T-helper 17 cell (primary cell): ENCODE measurements at places on chromosomes 4 and X. TPM values are rescaled to one million over a fixed set of nuclear protein-coding genes. Genes with fewer than 3 reads are reported as not detected.

The SUV39H1 gene
- 6.4 TPM for total RNA-seq

The UNC5C gene
- 0.18 TPM for total RNA-seq

The FREM3 gene
- total RNA-seq = 0.34 TPM

The HPGD gene
- 20.8 TPM for total RNA-seq

The ACOT9 gene
- total RNA-seq = 24.9 TPM

The S100P gene
- 3.8 TPM for total RNA-seq

The GAR1 gene
- total RNA-seq = 11.1 TPM

The ATOH1 gene
- not detected for total RNA-seq

The PDE5A gene
- 6.7 TPM for total RNA-seq

The THAP6 gene
- 24.8 TPM for total RNA-seq

DNA sequence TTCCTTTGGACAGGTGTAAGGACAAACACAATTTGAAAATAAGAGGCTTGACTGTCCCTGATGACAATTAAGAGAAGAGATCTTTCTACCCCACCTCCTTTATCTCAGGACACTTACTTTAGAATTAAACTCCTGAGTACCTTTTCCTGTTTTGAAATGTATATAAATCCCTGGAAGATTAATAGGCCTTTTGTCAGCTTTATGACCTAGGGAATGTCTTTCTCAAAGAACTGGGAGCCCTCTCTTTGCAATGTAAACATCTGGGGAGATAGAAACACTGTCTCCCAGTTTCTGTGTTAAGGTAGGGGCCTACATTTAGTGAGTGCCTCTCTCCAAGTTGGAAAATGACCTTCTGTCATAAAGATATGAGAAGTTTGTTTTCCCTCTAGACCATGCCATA is 31.7 kb downstream of the AGA start:
- H3K4me1 ChIP-seq = no peaks in the 10 kb centered on the region
- no peak overlapping the region for H3K4me3 ChIP-seq
- H3K27ac ChIP-seq = no peak overlapping the region
- no peaks in the 10 kb centered on the region for H3K27me3 ChIP-seq
- no peak for DNase-seq
- no peaks in the 10 kb centered on the region for H3K36me3 ChIP-seq

DNA sequence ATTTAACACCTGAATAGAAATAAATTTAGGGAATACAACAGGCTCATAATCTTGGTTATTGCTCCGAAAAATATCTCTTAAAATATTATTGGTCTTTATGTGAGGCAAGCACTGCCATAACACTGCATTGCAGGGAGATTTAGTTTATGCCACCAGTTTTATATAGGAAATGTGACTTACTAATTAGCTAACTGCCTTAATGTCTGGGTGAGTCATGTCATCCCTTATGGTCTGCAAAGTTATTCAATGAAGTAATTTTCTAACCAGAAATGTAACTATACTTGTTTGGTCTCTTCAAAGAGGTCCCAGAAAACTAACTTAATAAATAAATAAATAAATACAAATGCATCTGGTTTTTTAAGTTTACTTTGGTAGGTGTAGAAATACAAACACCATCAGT is 597.2 kb downstream of the GALNTL6 start:
- H3K27ac ChIP-seq = no peak overlapping the region
- H3K4me1 ChIP-seq = no peaks in the 10 kb centered on the region
- no peak overlapping the region for H3K4me3 ChIP-seq
- no peak for DNase-seq
- no peaks in the 10 kb centered on the region for H3K36me3 ChIP-seq
- H3K27me3 ChIP-seq = no peaks in the 10 kb centered on the region

DNA sequence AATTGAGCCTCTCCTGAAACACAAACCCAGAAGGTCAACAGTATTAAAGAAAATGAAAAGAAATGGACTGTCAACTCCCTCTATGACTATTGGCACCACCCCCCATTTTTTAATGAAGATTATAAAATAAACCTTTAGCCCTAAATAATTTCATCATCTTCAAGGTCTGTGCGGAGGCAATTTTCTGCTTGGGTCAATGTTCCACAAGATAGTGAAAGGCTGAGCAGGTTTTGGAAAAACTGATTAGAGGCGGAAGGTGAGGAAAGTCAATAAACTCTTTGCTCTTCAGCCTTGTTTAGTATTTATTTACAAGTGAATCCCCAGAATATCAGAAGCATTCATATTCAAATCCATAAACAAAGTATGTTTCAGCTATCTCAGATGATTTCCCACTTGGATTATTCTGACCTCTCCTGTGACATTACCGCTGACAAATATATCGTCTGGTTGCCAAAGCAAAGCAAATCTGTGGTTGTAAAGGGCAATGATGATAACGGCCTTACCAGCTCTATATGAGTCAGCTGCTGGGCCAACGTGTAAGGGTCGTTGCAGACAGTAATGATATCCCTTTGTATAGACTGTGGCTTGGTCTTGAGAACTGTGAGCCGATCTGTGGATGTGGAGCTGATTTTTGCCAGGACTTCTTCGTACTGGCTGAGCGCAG is 24.0 kb downstream of the RASGEF1B start:
- no peak for DNase-seq
- H3K36me3 ChIP-seq = peaks cover 7% of the 10 kb centered on the region
- no peak overlapping the region for H3K4me3 ChIP-seq
- no peaks in the 10 kb centered on the region for H3K27me3 ChIP-seq
- peak overlapping the region; percentile 65 for H3K27ac ChIP-seq
- H3K4me1 ChIP-seq = peaks cover 2% of the 10 kb centered on the region

DNA sequence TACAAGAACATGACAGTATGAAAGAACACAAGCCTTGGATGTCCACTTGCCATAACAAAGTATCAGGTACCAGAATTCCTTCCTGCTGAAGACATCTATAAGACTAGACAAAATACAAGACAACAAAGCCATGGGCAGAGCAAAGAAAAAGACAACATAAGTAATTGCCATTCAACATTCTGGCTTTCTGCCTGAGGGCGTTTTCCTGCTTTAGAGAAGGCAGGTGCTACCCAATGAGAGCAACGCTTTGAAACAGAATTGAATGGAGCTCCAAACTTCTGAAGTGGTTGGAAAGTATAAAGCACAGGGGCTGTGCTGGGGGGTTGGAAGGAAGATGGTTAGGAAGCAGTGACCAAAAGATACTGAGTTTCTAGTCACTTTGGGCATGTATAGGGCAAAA is 30.1 kb downstream of the PDE5A start:
- no peaks in the 10 kb centered on the region for H3K36me3 ChIP-seq
- H3K27me3 ChIP-seq = peaks cover under 1% of the 10 kb centered on the region
- no peak for DNase-seq
- H3K27ac ChIP-seq = no peak overlapping the region
- H3K4me1 ChIP-seq = no peaks in the 10 kb centered on the region

GRCh38 chrX:31349515-31349914 is 277.7 kb upstream of the FTHL17 start:
- no peak for DNase-seq
- H3K4me1 ChIP-seq = no peaks in the 10 kb centered on the region
- no peak overlapping the region for H3K27ac ChIP-seq
- no peaks in the 10 kb centered on the region for H3K27me3 ChIP-seq
- no peak overlapping the region for H3K4me3 ChIP-seq

- no peaks in the 10 kb centered on the region for H3K36me3 ChIP-seq
- no peak overlapping the region for H3K4me3 ChIP-seq
- DNase-seq = no peak
- no peak overlapping the region for H3K27ac ChIP-seq
- peaks cover 3% of the 10 kb centered on the region for H3K27me3 ChIP-seq
- no peaks in the 10 kb centered on the region for H3K4me1 ChIP-seq
Measured at GRCh38 chr4:8849266-8850073, 22.2 kb downstream of the HMX1 start.

DNA sequence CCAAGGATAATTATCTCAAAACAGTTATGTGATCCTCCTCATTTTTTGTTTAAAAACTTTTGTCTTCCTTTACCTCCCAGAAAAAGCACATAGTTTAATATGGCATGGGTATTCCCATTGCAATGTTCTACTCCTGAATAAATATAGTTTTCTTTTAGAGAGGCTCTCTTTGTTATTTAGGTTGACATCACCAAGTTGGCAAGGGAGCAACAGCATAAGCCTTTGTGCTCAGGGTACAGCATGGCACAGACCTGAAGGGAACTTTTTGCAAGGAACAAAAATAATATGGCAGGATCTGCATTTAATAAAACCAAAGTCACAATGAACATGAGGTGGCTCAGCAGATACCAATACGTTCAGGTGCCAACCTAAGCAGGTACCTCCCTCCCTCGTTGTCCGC is 47.1 kb upstream of the NPY2R start:
- DNase-seq = no peak

- no peaks in the 10 kb centered on the region for H3K36me3 ChIP-seq
- DNase-seq = no peak
- H3K4me1 ChIP-seq = no peaks in the 10 kb centered on the region
- H3K4me3 ChIP-seq = no peak overlapping the region
- H3K27ac ChIP-seq = no peak overlapping the region
- H3K27me3 ChIP-seq = peaks cover 4% of the 10 kb centered on the region
Measured at GRCh38 chr4:138897811-138898226, 117.8 kb upstream of the NOCT start.

- no peak for DNase-seq
- H3K4me3 ChIP-seq = no peak overlapping the region
- no peak overlapping the region for H3K27ac ChIP-seq
- no peaks in the 10 kb centered on the region for H3K36me3 ChIP-seq
Measured at GRCh38 chr4:11232015-11232414, 196.7 kb downstream of the HS3ST1 start.

DNA sequence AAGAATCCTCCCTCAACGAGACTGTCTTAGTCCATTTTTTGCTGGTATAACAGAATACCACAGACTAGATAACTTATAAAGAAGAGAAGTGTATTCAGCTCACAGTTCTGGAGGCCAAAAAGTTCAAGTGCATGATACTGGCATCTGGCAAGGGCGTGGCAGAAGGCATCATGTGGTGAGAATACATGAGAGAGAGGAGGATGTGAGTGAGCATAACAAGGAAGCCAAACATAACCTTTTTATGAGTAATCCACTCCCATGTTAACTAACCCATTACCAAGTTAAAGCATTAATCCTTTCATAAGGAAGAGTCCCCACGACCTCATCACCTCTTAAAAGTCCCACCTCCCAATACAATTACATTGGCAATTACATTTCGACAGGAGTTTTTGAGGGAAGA is 504.6 kb downstream of the IQCM start:
- H3K36me3 ChIP-seq = no peaks in the 10 kb centered on the region
- no peak for DNase-seq
- no peaks in the 10 kb centered on the region for H3K4me1 ChIP-seq
- no peak overlapping the region for H3K27ac ChIP-seq
- no peak overlapping the region for H3K4me3 ChIP-seq

DNA sequence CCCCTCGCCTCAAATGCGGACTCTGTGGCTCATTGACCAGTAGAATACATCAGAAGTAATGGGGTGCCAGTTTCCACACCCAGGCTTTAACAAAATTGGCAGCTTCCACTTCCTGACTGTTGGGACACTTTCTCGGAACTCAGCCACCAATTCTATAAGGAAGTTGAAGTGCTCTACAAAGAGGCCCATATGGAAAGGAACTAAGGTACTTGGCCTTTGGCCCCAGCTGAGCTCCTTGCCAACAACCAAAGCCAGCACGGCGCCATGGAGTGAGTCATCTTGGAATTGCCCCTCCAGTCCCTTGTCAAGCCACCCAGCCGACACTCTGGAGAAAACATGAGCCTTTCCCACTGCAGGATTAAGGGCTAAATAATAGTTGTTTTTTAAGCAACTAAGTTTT is 262.2 kb upstream of the INTU start:
- no peak for DNase-seq
- no peak overlapping the region for H3K4me3 ChIP-seq
- H3K4me1 ChIP-seq = no peaks in the 10 kb centered on the region
- H3K27me3 ChIP-seq = no peaks in the 10 kb centered on the region
- no peaks in the 10 kb centered on the region for H3K36me3 ChIP-seq
